ENCODE measurements at places on chromosomes 2 and 18. TPM values are rescaled to one million over a fixed set of nuclear protein-coding genes. Genes with fewer than 3 reads are reported as not detected.

GRCh38 chr2:158600155-158600802 lies 143.5 kb downstream of the PKP4 start:
- ATAC-seq, result no peak

- ATAC-seq, result peak; percentile 75
Observed at GRCh38 chr2:24421668-24422067, 61.3 kb upstream of the ITSN2 start.

GRCh38 chr18:12943215-12943614 lies 4.6 kb upstream of the SEH1L start:
- no peak for ATAC-seq

GRCh38 chr2:2022941-2023586 lies 278.7 kb upstream of the PXDN start:
- ATAC-seq, result no peak

DNA sequence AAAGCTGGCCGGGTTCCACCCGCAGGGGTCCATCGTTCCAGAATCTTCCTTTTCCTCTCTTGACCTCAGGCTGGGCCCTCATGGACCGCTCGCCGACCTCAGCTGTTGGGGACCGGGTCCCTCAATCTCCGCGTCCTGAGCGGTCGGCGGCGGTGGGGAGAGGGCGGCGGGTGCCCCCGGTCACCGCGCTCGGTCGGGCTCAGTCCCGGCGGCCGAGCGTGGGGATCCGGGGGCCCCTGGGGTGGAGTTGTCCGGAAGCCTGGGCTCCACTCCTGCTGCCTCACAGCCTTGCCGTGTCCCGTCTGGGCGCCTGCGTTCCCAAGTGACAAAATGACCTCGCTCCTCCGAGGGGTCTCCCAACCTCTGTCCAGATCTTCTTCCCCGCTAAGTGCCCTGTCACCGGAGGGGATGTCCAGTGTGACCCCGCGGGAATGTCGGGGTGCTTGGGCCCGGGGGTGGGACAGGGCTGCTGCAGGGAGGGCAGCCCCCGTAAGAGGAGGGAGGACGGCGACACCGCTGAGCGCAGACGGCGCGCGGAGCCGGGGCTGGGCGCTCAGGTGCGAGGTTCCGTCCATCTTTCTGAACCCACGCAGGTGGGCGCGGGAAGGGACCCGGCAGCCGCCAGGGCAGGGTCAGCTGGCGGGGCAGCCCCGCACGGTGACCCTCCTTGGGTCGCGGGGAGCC lies 16.0 kb upstream of the E2F6 start:
- ATAC-seq, result no peak

DNA sequence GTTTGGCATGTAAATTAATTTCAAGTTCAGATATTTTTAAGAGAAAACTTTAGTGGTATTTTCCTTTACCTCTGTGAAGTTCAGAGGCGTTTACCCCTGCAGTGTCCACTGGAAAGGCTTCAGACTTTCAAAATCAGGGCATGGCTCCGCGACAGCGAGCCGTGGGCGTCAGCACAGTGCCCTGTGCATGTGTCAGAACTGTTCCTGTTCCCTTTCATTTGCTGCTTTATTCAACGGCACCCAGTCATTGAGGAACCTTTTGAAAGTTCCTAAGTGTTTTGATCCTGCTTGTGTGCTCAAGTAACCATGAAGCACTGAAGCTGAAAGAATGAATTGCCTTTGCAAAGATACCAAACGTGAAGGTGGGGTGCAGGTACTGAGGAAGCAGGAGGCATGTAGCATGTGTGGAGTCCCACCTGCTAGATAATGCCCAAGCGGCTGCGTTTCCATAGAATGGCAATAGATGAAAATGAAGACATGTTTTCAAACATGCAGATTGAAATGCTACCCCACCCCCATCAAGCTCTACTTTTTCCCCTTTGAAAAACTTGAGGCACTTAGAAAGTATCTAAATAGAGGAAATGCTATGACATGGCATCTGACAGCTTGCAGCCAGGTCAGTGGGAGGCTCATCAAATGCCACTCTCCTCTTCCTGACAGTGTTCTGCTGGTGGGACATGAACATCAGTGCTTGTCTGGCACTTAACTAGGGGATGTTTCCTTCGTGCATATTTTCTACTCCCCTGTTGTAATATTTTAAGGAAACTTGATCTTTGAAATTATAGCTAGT lies 148.6 kb downstream of the ZNF236 start:
- ATAC-seq, result no peak

DNA sequence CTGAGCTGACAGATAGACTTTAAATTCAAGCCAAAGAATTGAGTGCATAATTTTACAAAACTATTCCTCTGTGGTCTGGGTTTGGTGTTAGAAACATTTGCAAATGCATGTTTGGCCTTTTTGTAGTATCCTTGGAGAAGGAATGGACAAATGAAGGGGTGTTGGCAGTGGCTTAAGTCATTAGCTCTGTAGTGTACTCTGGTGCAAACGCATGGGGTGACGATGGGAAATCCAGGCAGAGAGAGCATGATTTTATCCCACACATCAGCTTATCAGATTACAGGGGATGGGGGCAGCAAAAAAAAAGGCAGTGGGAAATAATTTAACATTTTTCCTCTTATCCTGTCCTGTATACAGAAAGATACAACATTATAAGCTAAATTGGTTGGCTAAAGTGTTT lies 320.6 kb downstream of the ZNF516 start:
- ATAC-seq, result no peak

DNA sequence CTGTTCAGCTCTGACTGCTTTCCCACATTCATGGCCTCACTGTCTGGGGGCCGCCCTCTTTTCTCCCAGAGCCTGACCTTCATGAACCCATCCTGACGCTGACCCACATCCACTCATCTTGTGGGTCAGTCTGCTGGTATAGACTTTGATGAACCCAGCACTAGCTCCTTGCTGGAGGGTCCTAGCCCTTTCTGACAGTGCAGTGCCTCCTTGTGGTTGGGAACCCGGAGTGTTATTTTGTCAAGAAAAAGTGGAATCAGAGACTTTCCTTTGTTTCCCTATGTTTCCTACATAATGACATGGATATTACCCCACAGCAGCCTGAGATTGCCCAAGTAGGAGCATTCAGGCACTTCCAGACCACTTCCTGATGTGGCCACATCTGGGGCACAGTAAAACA lies 19.3 kb upstream of the OSR1 start:
- no peak for ATAC-seq

- ATAC-seq, result no peak
Observed at GRCh38 chr2:23449413-23449812, 64.4 kb downstream of the KLHL29 start.

GRCh38 chr2:107340955-107341354 lies 455.0 kb upstream of the ST6GAL2 start:
- ATAC-seq, result no peak

GRCh38 chr2:136204971-136205370 lies 87.0 kb upstream of the CXCR4 start:
- ATAC-seq, result no peak

GRCh38 chr2:9170458-9171130 lies 36.0 kb upstream of the ASAP2 start:
- no peak for ATAC-seq

GRCh38 chr2:181805228-181806038 lies 86.1 kb upstream of the ITPRID2 start:
- ATAC-seq, result no peak

DNA sequence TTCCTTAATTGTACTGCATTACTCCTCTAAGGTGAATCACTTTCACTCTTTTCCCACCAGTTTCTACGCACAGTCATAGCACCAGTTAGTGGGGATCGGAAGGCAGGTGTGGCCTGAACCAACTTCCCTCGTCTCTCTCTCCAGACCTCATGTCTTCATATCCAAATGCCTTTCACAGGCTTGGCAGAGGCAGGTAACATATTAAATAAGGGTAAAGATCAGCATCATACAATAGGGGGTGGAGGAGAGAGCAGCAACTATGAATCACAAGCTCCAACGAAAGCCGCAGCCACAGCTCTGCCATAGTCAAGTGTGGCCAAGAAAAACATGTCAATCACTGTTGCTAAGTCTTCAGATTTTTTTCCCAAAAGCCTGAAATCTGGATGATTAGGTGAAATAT lies 40.3 kb downstream of the AP1S3 start:
- no peak for ATAC-seq

- ATAC-seq, result no peak
Observed at GRCh38 chr18:46915800-46916550, 1.3 kb downstream of the PIAS2 start.

DNA sequence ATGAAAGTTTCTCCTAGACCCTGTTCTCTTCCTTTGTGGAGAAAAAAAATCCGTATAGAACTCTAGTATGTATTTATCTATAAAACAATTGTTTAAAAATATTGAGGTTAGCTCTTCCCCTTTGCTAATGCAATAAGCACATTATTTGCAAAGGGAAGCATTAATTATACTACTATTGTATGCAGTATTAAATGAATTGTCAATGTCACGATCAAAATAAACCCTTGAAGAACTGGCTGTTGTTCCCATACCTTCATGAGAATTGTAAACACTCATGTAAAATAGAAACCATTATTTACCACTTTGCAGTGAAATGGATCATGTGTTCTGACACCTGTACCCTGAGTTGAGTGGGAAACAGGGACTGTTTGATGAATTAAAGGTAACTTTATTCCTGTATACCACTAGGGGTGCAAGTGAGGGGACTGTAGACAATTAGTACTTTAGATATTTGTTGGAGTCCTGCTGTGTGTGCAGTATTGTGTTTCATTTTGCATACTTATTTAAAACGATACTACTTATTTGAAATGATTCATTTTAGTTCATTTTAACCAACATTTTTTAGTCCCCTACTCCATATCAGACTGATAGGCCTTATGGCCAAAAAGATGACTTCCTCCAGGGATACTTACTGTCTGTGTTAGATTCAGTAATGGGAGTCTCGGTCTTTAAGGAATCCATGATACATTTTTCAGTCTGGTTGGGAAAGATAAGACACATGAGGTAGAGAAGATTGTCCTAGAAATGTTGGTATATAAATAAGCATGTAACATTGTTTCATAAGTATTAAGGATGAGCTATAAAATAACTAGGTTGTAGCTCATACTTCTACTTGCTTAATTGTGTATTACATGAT lies 7.9 kb downstream of the PKP4 start:
- ATAC-seq, result peak; percentile 78

GRCh38 chr2:203692031-203692710 lies 14.3 kb upstream of the CD28 start:
- ATAC-seq, result no peak

GRCh38 chr2:8481463-8482009 lies 200.3 kb upstream of the ID2 start:
- ATAC-seq, result peak; percentile 62

- no peak for ATAC-seq
Observed at GRCh38 chr18:9428862-9429661, 46.3 kb upstream of the RALBP1 start.

DNA sequence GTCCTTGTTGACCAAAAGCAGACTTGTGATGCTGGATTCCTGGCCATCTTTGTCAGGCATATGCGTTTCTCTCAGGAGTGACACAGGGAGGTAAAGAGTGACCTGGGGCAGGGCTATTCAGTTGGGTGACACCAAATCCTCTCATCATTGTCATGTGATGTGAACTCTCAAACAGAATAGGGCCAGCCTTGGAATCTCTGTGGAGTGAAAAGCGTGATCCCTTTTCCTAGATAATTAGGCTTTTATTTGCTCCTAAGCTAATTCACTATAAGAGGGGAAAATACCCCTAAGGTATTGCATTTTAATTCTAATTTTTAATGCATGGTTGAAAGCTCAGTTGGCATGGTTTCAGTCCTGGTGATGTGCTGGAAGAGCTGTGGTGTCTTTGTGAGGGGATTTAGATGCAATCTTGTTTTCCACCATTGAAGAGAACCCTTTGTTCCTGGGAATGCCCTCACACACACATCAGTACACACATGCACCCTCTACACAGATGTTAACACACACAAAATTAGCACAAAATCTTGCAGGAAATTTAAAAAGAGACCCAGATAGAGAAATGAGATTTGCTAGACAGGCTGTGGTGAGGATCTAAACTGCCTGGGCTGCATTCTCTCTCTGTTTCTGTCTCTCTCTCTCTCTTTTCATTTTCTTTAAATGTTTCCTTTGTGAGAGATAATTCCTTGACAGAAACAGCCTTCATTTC lies 349.9 kb downstream of the TSN start:
- ATAC-seq, result no peak

DNA sequence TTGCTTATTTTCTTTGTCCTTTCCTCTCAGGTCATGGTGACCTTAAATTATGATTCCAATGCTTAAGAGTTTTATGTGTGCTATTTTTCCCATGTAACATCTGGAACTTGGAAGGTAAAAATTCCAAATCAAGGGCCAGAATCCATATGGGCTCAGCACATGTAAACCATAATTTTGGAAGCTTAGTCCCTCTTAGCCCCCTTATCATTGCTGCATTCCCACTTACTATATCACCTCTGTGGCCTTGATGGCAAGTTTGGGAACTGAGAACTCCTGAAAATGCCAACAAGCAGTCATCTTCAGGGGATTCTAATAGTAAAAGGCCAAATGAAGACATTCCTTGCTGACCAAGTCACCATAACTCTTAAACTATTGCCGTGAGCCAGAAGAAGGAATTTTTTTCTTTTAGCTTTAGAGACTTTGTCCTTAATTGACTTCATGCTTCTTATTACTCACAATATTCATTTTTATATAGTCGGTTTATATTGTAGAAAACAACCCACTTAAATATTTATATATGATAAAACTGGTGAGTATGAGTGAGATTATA lies 251.4 kb downstream of the SLC8A1 start:
- ATAC-seq, result no peak

Gene EGR4
- total RNA-seq, result 0.11 TPM

Gene UPP2
- not detected for total RNA-seq

Gene ATP8B1
- total RNA-seq, result not detected

Gene INPP5D
- total RNA-seq, result 81.6 TPM

Gene C2orf72
- total RNA-seq, result 0.48 TPM

Gene DES
- total RNA-seq, result not detected

Gene C2orf66
- 1.0 TPM for total RNA-seq

Gene CCDC148
- 0.93 TPM for total RNA-seq

Gene MROH2A
- total RNA-seq, result not detected

Gene MFF
- 77.9 TPM for total RNA-seq

Gene KCNJ3
- not detected for total RNA-seq

Gene RAB6C
- not detected for total RNA-seq

Gene AKAIN1
- total RNA-seq, result not detected

Gene LINC00305
- not detected for total RNA-seq

Gene MC4R
- not detected for total RNA-seq

Gene CDH20
- total RNA-seq, result not detected

Gene DPYSL5
- not detected for total RNA-seq

Gene SPATA3
- total RNA-seq, result 2.5 TPM

Gene RGPD6
- 12.5 TPM for total RNA-seq

Gene SFT2D3
- total RNA-seq, result 2.9 TPM

Data from activated T-helper 17 cell treated with anti-CD3 and anti-CD28 coated beads, Interleukin-2, amount 50 U/mL, for 72 hours (primary cell).